ENCODE measurements at places on chromosomes 2 and 18.

DNA sequence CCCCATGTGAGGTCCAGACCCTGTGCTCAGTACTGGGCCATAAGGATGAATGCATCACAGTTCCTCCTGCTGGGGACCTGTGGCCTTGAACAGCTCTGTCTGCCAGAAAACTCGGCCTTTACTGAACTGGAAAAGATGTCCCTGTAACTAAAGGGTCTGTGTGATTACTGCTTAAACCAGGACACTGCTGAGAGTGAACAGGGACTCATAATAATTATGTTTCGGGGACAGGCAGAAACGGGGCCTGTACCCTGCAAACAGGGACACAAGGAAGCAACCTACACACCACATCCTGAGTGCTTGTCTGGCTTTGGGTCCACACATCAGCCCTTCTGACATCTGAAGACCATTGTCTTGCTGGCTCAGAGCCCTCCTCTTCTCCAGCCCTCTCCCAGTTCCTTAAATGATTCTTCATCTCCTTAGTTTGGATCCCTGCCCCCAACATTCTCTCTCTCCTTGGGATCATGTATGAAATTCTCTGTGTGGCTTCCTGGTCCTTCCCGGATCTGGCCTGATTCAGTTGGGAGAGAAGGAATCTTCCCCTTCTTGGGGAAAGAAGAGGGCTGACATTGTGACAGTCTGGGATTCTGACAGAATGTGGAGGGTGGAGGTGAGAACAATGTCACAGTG lies 248.0 kb downstream of the MYCN start:
- no peak for DNase-seq

- no peak for DNase-seq
Measured at GRCh38 chr2:205540036-205540435, 142.3 kb upstream of the NRP2 start.

DNA sequence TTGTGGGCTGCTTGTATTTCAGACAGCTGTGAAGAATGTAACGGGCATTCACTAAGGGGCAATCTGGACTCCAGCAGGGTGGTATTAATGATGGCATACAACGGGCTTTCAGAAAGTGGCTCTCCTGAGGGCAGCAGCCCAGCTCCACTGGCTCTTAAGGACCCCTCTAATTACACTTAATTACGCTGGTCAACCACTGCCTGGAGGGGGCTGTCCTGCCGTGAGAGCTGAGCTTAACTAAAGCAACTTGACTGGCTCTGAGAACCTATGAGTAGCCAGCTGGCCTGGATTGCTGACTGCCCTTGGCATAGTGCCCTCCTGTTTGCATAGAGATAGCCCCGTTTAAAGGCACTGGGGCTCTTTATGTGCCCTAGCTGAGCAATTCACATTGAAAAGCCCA lies 3.8 kb downstream of the LIPG start:
- peak; percentile 49 for DNase-seq

DNA sequence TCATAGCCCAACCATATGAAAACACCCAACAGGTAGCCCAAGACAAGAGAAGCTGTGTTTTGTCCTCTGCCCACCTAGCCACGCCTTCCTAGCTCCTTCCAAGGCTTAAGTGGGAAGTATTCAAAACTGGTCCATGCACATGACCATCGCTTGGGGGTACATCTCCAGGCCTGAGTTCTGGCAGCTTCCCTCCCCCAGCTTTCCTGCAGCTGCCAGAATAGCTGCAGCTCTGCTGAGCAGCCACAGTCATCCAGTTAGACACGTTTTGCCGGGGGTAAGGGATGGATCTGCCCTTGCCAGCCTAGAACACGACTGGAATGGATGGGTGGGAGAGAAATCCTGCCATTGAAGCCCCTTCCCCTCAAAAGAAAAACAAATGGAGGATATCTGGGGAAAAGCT lies 166.8 kb downstream of the NRP2 start:
- no peak for DNase-seq

All from AG20443 (cell line).